Hindlimb muscle (tissue), 1 donor: ENCODE measurements at places on chromosomes 11 and 22. TPM values are rescaled to one million over a fixed set of nuclear protein-coding genes. Genes with fewer than 3 reads are reported as not detected.

DNA sequence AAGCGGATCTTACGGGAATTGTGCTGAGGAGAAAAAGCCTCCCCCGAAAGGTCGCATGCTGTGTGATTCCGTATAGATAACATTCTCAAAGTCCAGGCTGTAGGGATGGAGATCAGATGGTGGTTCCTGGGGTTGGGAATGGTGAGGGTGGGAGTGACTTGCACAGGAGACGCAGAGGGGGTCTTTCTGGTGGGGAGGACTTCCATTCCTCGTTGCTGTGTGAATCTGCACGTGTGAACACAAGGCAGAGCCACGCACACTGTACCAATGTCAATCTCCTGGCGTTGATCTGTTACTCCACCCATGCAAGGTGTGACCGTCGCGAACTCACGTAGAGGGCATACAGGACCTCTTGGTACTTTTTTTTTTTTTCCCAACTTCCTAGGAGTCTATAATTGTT is 59.0 kb upstream of the KCNQ1OT1 start:
- no peak for DNase-seq

DNA sequence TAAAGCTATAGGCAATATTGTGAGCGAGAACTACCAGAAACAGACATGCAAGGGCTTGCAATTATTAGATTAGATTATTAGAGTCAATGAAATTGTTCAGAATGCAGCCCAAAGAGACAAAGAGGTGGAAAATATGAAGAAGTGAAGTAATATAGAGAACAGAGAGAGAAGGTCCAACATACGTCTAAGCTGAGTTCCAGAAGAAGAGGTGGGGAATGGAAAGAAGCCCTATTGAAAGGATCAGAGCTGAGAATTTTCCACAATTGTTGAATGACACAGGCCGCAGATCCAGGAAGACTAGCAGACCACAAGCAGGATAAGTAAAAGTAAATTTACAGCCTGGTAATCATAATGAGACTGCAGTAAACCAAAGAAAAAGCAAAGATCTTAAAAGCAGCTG is 93.2 kb downstream of the EXT2 start:
- no peak for DNase-seq

GRCh38 chr22:24379536-24379935 is 47.9 kb upstream of the ADORA2A start:
- no peak for DNase-seq

DNA sequence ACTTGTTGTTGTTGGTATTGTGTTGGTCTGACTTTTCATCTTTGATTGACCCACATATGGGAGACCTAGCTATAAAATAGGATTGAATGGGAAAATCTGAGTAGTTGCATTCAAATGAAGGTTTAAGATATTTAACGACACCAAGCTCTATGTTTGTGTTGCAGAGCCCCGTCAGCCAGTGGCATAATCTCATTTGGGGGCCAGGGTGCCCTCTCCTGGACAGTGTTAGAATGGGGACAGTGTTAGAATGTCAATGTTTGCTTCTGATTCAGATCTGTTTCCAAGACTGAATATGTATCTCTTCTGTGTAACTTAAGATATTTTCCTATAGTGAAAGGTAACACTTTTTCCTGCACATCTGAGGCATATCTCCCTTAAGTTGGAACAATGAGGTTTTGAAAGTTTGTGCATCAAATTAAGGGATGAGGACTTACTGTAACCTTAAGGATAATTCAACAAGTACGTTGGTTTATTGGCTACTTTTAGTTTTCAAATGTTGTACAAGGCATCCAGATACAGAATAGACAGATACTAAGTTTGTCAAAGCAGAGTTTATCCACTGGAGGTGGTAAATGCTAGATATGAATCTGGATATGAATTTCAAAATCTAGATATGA is 5.3 kb upstream of the OR52M1 start:
- DNase-seq: no peak

- no peak for DNase-seq
Observed at GRCh38 chr11:66974724-66975404, at the start of gene C11orf86. C11orf86 (plus strand) TSS chr11:66975304; CDS start chr11:66975363, 59 bp downstream.

DNA sequence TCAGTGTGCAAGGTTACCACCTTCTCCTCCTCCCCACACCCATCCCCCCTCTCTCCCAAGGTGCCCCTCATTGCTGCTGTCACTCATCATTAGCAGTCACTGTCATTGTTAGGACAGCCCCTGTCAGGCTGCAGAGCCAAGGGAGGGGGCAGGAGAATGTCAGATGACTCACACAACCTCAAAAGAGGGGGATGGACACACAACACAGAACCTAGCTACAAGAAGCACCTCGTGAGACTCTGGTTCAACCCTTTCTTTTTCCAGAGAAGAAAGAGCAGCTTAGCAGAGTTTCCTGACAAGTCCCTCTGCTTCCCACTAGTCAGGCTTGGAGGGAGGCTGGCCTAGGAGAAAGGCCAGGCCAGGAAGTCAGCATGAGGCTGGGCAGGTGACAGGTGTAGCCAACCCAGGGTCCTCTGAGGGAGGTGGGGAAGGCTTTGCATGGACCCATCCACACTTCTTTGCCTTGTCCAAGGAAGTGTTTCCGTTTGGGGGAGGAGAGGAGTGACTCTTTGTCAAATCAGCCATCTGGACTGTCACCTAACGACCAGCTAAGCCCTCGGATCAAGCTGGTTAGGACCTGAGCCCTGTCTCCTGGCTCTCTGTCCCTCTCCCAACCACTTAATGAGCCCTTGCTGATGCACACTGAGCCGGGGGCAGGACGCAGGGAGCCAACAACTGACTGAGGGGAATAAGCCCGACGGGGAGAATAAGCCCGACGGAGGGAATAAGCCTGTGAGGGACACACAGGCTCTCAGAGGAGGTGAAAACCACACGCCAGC is 18.3 kb downstream of the ADORA2A start:
- no peak for DNase-seq

DNA sequence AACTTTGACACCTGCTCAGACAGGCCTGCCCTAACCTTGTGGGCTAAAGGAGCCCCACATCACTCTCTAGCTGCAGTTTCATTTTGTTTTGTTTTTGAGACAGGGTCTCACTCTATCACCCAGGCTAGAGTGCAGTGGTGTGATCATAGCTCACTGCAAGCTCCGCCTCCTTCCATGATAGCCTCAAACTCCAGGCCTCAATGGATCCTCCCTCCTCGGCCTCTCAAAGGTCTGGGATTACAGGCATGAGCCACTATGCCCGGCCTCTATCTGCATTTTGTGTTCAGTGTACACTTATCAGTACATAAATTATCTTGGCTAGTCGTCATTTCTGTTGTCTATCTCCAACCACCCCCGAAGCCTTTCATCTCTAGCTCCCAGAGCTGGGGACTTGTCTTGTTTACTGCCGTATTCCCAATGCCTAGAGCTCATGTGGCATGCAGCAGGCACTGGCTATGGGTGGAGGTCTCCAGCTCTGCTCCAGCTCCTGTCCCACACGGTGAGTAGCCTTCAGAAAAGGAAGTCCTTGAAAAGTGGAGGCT is 22.1 kb upstream of the PEX26 start:
- no peak for DNase-seq

- DNase-seq: no peak
Observed at GRCh38 chr11:128021349-128022006, 565.9 kb downstream of the ETS1 start.

FBLN1 gene
- 134 TPM for polyA plus RNA-seq

SYT8 gene
- polyA plus RNA-seq: 0.44 TPM
